ENCODE measurements at places on chromosomes 4 and X.

GRCh38 chr4:33780952-33781791, 2463.1 kb downstream of the ARAP2 start:
- DNase-seq: no peak

DNA sequence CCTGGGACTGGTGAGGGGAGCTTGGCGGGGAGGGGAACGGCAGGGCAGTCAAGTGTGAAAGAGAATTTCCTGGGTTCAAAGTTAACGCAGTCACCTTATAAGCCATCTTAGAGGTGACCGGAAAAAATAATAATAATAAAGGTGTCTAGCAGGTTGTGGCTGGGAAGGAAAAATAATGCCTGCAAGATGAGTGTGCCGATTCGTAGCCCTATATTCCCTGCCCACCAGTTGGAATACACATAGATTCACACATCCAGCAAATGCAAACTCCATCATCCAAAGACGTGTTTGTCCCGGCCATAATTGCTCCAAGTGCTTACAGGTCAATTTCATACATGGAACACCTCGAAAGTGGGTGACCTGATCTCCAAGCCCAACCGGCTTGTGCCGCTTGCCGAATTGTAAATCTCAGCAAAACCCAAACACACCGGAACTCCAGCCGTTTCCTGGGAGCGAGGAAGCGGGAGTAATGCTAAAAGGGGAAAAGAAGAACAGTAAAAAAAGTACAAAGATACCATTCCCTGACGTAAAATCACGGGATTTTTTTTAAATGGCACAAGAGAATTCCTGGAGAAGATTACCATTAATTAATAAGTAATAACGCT, 1.3 kb upstream of the FAT1 start:
- DNase-seq: no peak

DNA sequence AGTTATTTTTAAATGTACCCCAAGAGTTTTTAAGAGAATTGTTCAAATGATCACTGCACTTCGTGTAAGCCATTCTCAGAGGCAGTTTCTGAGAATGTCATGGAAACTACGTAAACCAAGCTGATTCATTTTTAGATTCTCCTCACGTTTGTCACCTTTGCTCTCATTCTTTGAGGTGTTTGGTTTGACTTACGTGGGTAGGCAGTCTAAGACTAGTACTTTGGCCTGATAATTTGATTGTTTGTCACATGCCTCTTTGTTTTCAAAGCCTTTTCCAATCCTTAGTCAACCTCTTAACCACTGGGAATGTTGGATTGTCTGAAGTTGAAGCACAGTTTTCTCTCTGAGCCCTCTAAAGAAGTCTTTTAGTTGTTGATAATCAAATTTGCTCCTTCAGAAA, 10.5 kb downstream of the SEPTIN11 start:
- no peak for DNase-seq

DNA sequence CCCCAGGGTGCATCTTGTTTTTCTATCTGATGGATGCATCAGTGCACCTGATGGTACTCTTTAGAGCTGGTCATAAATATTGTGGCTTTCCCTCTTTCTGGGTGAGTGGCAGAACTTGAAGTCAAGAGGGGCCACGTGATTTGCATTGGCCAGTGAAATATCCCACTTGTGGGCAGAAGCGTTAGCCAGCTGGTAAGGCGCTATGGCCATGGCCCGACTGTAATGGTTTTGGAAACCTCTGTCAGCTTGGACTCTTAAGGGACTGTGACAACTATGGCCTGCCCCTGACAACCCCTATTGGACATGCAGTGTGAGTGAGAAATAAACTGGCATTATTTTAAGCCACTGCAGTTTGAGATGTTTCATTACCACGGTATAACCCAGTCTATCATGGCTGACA, 72.8 kb downstream of the SEL1L3 start:
- DNase-seq: no peak

DNA sequence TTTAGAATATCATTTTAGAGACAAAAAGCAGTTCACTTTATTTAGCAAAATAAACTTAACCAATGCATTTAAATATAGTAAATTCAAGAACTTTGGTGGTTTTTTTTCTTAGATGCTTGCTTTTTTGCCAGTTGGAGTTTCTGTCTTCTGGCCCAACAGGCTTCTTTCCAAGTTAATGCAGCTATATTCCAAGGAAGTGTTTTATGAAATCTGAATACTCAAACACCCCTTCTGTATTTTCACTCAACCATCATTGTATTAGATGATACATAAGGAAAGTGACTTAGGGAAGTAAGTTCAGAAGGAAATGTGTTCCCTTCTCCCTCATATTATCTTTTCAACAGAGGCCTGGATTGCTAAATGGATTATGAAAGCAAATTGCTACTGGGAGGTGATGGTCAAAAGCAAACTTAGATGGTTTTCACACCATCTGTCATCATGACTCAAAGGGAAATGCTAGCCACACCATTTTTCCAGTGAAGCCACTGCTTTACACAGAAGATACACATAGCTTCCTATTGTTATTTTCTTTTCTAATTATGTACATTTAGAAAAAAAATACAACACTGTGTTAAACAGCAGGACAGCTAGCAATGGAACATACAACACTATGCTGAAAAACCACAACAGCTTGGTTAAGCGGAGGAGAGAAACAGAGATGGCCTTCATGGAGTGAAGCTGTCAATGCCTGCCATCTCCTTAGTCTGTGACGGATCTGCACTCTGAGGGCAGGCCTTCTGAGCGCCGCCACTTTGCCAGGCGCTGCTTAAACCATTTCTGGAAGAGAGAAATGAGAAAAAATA, 32.9 kb downstream of the HOPX start:
- no peak for DNase-seq

GRCh38 chrX:49166914-49167739, 4.6 kb downstream of the MAGIX start:
- DNase-seq: peak; percentile 55

GRCh38 chr4:1206299-1207156, 34.1 kb upstream of the SPON2 start:
- DNase-seq: no peak

DNA sequence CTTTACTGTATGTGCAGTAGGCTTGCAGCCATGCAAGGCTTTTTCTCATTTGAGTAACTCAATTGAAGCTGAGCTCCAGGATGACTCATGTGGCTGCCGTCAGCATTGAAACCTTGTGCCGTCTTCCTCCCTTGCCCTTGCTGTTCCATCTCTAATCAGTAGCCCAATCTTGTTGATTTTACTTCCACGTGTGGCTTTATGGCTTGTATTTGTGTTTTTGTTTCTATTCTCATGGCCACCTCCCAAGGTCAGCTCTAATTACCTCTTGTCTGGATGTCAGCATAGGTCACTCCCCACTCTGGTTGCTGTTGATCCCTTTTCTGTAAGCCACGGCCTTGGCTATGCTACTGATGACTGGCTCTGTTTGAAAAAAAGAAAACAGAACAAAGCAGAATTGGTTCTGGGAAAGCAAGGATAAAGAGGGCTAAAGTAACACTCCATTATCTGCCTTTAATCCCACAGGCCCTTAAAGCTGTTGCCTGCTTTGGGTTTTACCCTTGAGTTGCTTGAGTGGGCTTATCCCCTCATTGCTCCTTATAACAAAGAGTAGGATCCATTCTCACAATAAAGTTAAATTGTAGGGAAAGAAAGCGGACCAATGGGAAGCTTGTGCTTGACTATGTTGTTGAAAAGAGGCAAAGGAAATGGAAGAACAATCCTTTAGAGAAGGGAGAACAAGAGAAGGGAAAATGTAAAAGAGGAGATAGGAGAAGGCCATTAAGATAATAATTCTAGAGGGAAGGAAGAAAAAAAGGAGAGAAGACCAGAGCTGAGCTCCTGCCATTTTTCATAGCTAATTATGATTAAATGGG, 173.9 kb upstream of the PGRMC2 start:
- no peak for DNase-seq

- DNase-seq: no peak
Observed at GRCh38 chrX:110408949-110409588, 50.4 kb downstream of the RTL9 start.

GRCh38 chr4:186829740-186830449, 106.2 kb upstream of the FAT1 start:
- no peak for DNase-seq

DNA sequence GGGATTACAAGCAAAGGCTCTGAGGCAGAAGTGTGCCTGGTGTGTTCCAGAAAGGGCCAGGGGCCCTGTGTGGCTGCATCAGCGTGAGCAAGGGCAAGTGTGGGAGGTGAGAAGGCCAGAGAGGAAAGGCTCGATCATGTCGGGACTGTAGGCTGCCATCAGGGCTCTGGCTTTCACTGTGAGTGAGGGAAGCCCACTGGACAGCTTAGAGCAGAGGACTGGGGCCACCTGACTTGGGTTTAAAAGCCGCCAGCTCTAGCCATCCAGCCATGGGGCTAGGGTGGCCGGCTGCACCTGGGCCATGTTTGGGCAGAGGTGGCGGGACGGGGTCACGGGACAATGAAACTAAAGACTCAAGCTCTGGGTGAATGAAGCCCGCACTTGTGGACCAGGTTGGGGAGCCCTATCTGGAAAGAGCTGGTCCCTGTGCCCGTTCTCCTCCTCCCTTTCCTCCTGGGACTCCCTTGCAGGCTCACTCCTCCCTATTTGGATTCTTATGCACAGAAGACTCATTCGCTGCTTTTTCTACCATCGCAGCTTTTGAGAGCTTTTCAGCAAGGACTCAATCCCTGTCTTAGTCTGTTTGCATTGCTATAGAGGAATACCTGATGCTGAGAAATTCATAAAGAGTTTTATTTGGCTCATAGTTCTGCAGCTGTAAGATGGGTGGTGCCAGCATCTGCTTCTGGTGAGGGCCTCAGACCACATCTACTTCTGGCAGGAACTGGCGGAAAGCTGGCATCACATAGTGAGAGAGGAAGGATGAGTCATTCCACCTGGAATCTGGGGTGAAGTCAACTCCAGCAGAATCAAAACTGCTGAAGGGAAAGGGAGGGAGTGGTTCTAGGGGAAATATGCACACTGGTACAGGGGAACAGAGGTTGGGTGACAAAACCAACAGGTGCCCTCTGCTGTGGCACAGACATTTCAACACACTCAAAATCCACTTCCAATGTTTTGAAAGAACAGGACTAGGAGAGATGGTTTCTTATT, 15.3 kb downstream of the CTAG1B start:
- DNase-seq: no peak

DNA sequence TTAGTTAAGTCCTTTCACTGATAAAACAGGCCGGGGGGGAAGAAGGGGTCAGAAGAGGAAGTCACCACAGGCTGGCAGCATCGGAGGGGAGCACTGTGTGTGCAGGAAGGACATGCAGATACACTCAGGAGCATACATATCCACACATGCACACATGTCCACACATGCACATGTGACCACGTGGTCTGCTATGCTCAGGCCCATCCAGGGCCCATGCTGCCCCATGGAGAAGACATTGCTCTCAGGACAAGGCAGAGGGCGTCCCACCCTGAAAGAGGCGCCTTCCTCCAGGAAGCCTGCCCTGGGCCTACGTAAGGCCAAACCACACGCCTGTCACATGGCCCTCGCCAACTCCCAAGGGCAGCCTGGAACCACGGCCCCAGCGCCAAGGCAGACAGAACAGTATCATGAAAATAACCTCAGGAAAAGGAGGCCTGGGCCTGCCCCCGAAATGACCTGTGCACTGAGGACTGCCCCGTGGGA, 15.8 kb downstream of the WDR1 start:
- DNase-seq: no peak

GRCh38 chrX:82848111-82848510, 660.0 kb upstream of the POU3F4 start:
- no peak for DNase-seq

GRCh38 chr4:154927126-154927680, 146.1 kb downstream of the RBM46 start:
- DNase-seq: no peak

DNA sequence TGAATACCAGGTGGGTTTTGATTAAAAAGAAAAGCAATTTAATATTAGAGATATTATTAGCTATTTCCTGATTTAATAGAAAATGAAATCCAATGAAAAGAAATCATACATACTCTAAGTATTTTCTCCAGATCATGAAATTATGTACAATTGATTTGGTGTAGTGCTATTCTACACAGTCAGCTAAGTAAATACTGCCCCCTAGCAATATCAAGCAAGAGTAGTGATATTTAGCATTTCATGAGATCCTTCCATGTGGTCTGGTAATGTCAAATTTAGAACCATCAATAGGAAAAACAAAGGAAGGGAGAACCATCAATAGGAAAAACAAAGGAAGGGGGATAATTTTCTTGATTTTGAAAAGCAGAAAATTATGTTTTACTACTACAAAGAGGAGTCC, 114.6 kb downstream of the TBCK start:
- no peak for DNase-seq

- DNase-seq: no peak
Observed at GRCh38 chr4:164768516-164768915, 14.6 kb downstream of the SMIM31 start.

GRCh38 chrX:57918750-57919436, 8.6 kb upstream of the ZXDA start:
- DNase-seq: no peak

GRCh38 chrX:7205037-7205577, 57.2 kb upstream of the PUDP start:
- no peak for DNase-seq

- no peak for DNase-seq
Observed at GRCh38 chr4:141905751-141906150, 269.4 kb downstream of the IL15 start.

GRCh38 chr4:118810991-118811764, 24.7 kb downstream of the SEC24D start:
- no peak for DNase-seq

DNA sequence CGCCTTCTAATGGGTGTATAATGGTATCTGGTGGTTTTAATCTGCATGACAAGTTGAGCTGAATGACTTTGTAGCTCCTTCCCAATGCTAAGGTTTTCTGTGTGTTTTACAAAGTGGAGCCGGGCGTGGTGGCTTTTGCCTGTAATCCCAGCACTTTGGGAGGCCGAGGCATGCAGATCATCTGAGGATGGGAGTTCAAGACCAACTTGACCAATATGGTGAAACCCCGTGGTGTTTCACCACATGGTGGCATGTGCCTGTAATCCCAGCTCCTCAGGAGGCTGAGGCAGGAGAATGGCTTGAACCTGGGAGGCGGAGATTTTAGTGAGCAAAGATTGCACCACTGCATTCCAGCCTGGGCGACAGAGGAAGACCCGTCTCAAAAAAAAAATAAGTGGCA, 28.9 kb downstream of the ARFIP1 start:
- no peak for DNase-seq

DNA sequence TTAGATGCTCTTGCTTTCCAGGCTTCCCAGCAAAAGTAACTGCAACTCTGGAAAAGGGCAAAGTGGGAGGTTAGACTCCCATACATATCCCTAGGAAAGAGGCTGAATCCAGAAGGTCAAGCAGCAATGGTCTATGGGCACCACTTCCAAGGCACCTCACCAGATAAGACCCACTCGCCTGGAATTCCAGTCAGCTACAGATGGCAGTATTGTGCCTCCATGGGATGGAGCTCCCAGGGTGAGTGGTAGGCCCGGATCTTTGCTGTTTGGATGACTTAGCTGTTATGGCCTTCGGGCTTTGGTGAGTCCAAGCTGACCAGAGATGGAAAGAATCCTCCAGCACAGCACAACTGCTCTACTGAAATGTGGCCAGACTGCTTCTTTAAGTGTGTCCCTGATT, 688.0 kb downstream of the PCDH19 start:
- DNase-seq: no peak
